ENCODE measurements at places on chromosomes 12 and 14.

DNA sequence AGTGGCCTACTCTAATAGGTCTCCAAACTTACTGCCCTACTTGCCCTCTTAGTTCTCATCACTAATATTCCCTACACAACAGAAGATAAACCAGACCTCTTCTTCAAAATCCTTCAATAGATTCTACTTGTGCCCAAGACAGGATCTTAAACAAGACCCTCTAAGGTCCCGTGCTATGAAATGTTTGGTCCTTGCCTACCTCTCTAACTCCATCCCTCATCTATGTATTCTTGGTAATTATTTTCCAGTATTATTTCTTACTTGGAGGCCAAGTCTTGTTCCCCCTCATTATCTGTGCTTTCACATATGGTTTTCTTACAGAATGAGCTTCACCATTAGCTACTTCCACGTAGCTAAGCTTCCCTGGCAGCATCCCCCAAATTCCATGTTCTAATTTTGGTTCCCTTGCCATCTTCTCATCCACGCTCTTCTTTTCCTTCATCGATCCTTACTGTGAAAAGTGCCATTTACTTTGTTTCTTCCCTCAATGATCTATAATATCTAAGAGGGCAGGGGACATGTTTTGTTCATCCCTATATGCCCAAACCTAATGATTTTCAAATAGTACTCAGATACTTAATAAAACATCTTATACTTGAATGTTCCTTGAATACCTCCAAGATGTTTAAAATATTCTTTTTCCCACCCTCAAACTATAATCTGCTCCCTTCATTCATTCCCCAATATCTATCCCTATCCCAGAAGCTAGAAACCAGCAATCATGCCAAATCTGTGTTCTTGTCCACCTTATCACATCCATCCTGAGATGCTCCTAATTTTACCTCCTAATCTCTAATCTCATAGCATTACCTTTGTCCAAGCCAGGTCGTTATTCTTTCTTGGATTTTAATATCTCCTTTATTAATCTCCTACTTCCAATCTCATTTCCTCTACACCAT is 10.1 kb downstream of the HNRNPC start:
- no peak for DNase-seq

- no peak for DNase-seq
Measured at GRCh38 chr12:105733579-105733978, 403.1 kb downstream of the C12orf75 start.

- no peak for DNase-seq
Measured at GRCh38 chr12:122870867-122871664, 24.9 kb downstream of the VPS37B start.

- DNase-seq = no peak
Measured at GRCh38 chr12:108117163-108117849, 11.8 kb upstream of the WSCD2 start.

- DNase-seq = no peak
Measured at GRCh38 chr12:103504606-103505005, 8.8 kb upstream of the C12orf42 start.

DNA sequence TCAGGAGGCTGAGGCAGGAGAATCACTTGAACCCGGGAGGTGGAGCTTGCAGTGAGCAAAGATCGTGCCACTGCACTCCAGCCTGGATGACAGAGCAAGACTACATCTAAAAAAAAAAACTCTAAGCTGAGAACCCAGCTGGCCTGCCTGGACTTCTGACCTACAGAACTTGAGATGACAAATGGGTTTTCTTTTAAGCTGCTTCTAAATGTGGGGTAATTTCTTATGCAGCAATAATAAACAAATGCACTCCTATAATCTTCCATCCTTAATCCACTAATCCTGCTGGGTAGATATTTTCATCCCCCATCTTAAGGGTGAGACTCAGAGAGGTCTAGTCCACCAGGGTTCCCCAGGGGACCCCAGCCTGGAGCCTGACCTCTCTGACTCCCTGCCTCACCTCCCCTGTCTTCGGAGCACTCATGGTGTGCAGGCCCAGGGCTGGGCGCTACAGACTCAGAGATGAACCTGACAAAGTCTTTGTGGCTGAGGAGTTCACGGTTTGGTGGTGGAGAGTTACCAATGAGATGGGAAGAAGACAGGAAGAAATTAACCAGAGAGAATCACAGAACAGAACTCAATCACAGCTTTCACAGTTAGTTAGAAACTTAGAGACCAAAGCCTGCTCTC is 39.7 kb upstream of the BDKRB2 start:
- DNase-seq = no peak

Measured in NCI-H510A (cell line).